ENCODE measurements at places on chromosomes 5 and 9.

- DNase-seq, result no peak
Observed at GRCh38 chr5:111337688-111338087, 113.5 kb downstream of the CAMK4 start.

GRCh38 chr5:113749334-113749733 lies 235.8 kb downstream of the YTHDC2 start:
- DNase-seq, result no peak

GRCh38 chr5:158763217-158763616 lies 336.5 kb downstream of the EBF1 start:
- DNase-seq, result no peak

DNA sequence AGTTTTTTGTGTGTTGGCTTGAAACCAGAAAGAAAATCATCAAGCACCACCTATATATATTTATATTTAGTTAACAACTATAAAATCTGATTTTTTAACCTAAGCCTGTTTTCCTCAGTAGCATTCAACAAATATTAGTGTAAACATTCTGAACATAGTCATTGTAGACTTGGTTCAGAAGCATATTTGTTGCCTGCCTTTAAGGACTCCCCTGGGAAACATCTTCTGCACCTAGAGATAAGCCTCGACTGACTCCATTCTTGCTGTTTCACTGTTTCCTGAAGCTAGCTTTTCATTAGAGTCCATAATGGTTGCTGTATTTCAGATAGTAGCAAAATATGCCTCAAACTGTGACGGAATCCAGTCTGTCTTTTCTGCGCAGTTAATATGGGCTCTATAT lies 123.5 kb downstream of the TRIO start:
- DNase-seq, result no peak

- DNase-seq, result no peak
Observed at GRCh38 chr5:152593388-152593787, 188.3 kb upstream of the NMUR2 start.

DNA sequence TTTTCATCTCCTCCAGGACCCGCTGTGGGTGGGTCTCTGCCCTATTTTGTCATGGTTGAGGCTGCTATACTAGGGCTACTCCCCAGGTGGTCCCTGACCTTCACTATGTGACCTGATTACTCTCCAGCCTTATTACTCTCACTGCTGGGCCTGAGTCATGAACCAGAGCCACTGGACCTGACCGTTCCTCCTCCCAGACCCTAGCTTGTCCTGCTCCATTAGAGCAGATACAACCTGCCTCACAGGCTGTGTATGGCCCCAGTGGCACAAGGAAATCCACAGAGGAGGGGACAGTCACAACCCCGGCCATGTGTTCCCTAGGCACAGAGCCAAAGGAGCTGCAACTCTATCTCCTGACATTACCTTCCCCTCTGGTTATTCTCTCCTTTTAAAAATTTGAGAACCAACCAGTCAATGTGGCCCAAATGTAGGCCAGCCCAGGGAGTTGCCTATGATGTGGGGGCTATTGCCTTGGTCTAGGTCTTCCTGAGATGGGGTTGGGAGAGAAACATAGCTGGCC lies 96.0 kb upstream of the FSTL4 start:
- no peak for DNase-seq

GRCh38 chr5:42919600-42919999 lies 107.9 kb upstream of the SELENOP start:
- DNase-seq, result no peak

- no peak for DNase-seq
Observed at GRCh38 chr5:140273401-140273877, 29.5 kb downstream of the PFDN1 start.

DNA sequence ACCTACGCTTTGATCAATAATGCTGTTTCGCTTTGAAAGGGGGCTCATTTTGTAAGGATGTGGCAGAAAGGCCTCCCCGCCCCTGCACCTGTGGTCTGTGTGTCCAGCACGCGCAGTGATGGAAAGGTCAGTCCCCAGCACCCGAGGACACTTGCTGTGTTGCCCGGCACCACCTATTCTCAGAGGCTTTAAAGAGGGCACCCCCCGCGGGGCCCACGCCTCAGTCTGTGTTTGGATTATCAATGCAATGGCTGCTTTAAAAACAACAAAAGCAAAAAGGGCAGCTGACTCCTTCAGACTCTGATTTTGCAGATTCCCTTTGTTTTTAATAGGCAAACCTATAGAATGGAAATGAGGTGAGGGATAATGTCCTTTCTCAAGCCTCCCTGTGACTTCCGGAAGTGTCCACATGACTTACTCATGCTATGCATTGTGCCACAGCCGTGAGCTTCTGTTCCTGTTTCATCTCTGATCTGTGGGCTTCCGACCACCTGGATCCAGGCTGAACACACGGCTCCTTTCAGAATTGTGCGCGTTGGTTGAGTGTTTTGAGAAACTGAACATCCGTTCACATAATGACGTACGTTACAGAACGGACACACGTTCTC lies 416.2 kb downstream of the IRX2 start:
- DNase-seq, result no peak

- DNase-seq, result no peak
Observed at GRCh38 chr5:50733741-50734140, 67.3 kb downstream of the PARP8 start.

- DNase-seq, result no peak
Observed at GRCh38 chr5:156815988-156816599, 34.0 kb upstream of the PPP1R2B start.

- no peak for DNase-seq
Observed at GRCh38 chr9:85431339-85432102, 310.2 kb downstream of the AGTPBP1 start.

DNA sequence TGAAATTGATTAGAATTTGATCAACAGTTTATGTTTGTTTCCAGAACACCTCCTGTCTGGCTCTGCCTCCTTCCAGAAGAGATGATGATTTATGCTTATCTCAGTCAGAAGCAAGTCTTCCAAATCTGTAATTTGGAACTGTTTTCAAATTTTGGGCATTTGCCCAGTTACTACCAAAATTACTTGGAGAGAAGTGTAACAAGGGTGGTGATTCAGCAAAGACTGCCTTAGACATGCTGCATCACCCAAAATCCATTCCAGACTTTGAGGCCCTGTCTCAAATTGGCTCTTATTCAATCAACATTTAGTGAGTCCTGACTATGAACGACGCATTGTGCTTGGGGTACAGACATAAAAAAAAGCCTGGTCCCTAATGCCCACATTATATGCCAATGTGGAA lies 89.4 kb downstream of the SH3TC2 start:
- no peak for DNase-seq

GRCh38 chr9:98989036-98990000 lies 45.6 kb downstream of the COL15A1 start:
- no peak for DNase-seq

DNA sequence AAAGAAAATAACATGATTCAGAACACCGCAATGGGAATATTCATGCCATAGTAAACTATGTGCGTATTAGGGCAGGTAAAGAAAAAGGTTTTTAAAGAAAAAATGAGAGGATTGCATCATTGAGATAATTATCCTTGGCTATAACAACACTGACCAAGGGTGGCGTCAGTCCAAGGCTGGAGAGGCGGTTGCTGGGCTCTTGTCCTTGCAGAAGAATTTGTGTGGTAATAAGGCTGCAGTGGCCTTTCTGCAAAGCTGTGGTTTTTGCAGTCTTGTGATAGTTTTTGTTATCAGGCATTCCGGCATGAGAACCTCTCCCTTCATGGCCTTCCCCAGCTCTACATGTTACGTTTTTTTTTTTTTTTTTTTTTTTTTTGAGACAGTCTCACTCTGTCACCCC lies 14.0 kb downstream of the BOD1 start:
- no peak for DNase-seq

GRCh38 chr9:95071925-95072324 lies 245.6 kb downstream of the FANCC start:
- DNase-seq, result no peak

DNA sequence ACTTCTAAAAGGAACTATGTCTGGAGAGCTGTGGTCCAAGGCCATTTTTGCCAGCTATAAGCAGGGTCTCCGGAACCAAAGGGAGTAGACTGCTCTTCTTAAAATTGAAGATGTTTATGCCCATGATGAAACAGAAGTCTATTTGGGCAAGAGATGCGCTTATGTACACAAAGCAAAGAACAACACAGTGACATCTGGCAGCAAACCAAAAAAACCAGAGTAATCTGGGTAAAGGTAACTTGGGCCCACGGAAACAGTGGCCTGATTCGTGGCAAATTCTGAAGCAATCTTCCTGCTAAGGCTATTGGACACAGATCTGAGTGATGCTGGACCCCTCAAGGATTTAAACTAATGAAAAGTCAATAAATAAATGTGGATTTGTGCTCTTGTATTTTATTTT lies 29.7 kb upstream of the GLDC start:
- no peak for DNase-seq

GRCh38 chr5:89303033-89303480 lies 420.1 kb upstream of the MEF2C start:
- DNase-seq, result no peak

GRCh38 chr9:101462558-101462957 lies 27.0 kb upstream of the ALDOB start:
- no peak for DNase-seq

GRCh38 chr5:8843771-8844170 lies 702.1 kb downstream of the SEMA5A start:
- peak; percentile 46 for DNase-seq

- no peak for DNase-seq
Observed at GRCh38 chr5:17907094-17907493, 272.8 kb downstream of the TAF11L14 start.

Data from hippocampal formation (tissue), 2 donors.